Ammon's horn (tissue), 1 donor: ENCODE measurements at places on chromosomes 4 and X.
A peak's percentile ranks its signal among the peaks of the same experiment; 100 is the strongest.

GRCh38 chr4:8121292-8122015 is 37.2 kb downstream of the ABLIM2 start:
- DNase-seq, result no peak

- no peak for DNase-seq
Observed at GRCh38 chr4:47095884-47096283, 64.5 kb downstream of the GABRB1 start.

GRCh38 chrX:69032601-69033000 is 132.7 kb downstream of the PJA1 start:
- no peak for DNase-seq

- DNase-seq, result no peak
Observed at GRCh38 chr4:182225257-182225852, 17.8 kb upstream of the TENM3 start.

DNA sequence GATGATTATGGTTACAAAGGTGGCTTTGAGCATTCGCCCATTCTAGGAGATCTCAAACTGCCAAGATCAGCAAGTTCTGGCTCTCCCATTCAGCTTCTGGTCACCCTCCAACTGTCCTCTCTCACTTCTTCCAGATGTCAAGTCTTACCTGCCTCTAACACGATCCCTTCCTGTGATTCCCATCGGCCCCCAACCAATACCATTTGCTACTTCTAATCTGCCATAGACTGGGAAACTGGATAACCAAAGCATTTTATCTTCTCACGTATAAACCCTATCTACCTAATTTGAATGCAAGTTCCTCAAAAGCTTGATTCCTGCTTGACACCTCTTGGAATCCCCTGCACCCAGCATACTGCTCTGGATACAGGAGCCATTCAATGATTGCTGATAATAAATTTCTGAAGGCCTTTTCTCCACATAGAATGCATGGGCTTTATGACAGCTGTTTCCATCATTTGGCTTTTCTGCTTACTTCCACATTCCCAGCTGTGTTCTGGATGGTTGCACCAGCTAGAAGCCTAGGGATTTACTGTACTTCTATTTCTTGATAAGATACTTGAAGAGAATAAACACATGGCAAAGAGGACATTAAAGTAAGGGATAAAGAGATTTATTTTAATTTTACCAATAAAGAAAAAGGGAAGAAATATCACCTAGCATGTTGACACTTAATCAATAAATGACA is 9.6 kb downstream of the GPC4 start:
- DNase-seq, result no peak

- DNase-seq, result no peak
Observed at GRCh38 chrX:151899622-151900021, 13.1 kb upstream of the MAGEA4 start.

DNA sequence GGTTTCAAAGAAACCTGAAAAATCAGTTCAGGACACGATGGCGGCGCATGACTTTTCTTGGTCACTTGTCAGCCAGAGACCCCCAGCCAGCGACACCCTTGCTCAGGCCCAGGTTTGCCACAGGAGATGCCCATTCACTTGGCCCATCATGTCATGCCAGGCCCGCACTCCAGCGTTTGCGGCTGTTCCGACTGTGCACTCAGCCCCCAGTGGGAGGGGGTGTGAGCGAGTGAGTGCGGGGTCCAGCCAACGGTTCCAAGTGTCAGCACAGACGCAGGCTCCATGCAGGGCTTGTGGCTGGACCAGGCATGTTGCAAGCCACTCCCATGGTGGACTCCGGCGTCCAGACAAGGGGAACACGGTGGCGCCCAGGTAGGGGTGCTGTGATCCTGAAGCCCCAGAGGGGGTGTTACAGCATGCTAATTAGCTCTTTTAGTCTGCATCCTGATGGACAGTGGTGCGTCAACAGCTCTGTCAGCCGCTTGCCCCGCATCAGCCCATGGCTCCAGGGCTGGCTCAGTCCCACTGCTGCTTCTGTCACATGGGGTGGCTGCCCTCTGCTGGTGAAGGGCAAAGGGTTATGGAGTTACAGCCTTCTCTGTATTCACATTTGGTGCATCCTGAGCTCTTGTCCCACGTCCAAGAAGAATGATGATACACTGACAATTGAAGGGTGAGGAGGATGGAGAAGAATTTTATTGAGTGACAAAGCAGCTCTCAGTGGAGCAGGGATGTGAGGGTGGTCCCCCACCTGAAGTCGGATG is 3.7 kb upstream of the MAEA start:
- DNase-seq, result no peak

DNA sequence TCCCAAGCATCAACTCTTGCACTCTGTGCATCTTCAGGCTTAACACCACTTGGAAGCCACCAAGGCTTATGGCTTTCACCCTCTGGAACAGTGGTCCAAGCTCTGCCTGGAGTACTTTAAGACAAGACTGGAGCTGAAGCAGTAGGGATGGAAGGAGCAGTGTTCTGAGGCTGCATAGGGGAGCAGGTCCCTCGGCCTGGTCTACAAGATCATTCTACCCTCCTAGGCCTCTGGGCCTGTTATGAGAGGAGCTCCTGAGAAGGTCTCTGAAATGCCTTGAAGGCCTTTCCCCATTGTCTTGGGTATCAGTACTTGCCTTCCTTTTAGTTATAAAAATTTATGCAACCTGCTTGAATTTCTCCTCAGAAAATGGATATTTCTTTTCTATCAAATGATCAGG is 286.7 kb downstream of the CPXCR1 start:
- no peak for DNase-seq

DNA sequence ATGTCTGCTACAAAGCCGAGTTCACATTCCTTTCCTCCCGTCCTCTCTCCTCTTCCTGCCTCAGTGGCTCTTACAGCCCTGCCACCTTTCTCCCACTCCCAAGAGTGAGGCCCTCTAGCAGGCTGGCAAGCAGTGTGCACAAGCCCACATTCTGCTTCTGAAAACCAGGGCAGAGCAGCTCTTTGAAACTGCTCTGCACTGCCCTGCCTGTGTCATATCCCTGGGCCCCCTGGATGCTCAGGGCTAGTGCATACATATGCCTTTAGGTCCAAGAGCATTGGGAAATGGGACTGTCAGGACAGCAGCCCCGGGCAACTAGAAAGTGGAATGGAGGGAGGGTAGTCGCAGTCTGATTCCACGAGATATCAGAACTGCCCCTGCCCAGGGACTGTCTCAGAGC is 42.4 kb downstream of the CNGA2 start:
- DNase-seq, result no peak

- DNase-seq, result no peak
Observed at GRCh38 chr4:57475424-57475823, 365.2 kb upstream of the IGFBP7 start.

DNA sequence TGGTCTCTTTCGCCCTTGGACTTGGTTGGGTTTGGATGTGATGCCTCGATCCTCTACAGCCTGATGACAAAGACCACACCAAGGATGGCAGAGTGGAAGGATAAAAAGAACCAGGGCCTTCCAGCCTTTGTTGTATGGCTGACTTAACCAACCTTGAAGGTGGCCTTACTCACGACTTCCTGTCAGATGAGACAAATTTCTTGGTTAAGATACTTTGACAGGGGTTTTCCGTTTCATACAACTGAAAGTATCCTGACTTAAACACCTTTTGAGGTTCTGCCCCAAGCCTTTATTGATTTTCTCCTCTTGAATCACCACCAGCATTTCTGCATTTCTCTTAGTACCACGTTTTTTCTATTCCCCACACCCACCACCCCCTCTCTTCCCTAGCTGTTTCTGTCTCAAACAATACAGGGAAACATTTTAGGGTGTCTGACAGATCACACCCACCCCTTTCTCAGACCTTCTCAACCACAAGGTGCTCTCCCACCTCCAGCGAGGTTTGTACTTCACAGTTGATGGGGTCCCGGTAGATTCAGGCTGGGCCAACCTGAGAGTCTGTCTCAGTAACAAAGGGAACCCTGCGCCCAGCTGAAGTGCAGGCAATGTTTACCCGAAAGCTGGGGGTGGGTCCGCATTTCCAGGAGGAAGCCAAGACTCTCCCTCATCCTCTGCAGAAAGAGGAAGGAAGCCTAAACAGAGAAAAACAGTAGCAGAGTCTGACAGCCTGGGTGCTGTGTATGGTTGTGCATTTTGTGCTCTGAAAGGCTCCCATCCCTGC is 5.0 kb upstream of the TSPAN5 start:
- DNase-seq, result no peak

DNA sequence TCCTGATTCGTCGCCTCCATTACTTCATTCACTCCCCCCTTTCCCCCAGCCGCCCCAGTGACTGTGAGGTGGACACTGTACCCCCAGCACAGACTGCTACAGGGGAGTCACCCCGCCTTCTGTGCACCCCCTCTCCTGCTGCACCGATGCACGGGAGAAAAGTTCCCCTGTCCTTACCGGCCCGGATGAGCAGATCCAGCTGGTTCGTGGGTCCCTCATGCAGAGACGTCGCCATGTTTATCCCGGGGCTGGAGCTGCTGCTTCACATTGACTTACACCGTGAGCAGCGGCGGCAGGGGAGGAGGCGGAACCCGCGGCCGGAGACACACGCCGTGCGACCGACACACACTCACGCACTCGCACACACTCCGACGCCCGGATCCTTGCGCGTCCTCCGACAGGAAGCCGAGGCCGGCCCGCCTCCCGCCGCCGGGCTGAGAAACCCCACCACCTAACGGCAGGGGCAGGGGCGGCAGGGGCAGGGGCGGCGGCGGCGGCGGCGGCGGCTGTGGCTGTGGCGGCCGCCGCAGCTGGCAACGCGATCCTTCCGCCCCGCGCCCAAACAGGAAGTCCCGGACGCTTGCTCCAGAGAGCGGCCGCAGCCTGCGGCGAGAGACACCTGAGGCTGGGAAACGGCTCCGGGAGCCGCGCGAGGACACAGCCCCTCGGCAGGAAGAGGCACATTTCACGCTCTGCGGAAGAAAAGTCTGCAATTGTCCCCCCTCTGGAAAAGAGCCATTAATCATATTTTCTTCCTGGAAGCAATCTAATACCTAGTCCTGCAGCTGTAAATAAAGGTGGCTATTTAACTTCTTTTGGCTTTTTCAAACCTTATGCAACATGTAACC is 68.6 kb downstream of the NOCT start:
- DNase-seq, result peak; percentile 92

GRCh38 chr4:13126976-13127910 is 356.9 kb downstream of the RAB28 start:
- no peak for DNase-seq

DNA sequence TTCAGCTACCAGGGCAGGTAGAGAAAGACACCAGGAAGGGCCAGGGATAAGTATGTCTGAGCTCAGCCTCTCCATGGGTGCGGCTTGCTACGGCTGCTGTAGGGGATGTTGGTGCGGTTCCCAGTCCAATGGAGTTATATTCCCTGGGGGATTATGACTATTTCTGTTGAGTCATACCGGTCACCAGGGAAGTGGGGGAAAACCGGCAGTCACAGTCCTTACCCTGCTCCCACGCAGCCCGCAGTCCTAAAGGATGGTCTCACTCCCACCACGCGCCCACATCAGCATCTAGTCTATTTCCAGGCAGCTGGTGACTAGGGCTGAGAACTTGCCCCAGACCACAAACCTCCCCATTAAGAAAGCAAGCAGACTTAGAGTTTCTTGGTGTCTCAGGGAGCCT is 191.6 kb downstream of the VEGFC start:
- DNase-seq, result no peak

DNA sequence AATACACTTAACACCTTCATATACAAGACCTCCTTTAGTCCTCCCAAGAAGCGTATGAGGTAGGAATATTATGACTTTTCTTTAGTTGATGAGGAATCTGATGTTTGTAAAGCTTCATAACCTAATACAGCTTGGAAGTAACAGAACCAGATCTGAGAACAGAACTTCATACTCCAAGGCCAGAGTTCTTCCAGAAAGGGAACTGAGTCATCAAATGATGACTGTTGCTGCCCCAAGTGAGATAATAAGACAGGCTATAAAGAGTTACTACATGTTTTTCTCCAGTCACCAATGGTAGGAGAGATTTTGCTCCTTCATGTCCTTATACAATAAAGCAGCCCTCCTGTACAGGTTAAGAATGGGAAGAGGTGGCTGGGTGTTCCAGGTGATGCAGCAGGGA is 74.3 kb upstream of the ANXA3 start:
- no peak for DNase-seq
